ENCODE measurements at places on chromosomes 1 and 21.

DNA sequence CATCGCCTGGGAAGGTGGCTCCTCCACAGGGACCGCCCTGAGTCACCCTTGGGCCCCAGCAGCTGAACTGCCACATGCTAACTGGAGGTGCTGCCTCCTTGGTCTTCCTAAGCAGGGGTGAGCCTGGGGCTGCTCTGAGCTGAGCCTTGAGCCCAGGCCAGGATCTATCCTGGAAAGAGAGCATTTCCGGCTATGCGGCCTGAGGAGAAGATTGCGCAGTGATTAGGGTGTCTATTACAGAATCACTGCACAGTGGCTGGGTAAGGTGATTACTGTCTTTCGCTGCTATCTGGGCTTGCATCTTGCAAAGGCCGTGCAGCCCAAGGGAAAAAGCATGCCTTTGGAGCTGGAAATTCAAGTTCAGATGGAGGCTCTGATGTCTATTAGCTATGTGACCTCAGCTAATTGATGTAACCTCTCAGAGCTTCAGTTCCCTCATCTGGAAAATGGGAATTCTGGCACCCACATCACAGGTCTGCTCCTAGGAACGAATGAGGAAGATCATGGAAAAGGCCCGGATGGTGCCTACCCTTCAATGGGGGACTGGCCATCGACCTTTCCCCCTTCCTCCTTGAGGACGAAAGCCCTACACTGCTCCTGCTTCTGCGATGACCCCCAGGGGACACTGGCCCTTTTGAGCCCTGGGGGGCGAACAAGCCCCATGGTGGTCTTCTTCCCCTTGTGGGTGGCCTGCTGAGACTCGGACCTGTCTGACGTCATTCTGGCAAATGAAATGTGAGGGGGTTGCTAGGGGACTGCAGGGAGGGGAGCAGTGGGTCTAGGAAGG, 38.0 kb downstream of the GPR161 start:
- no peak for DNase-seq

- DNase-seq, result no peak
Measured at GRCh38 chr1:174623324-174624035, 175.7 kb downstream of the GPR52 start.

DNA sequence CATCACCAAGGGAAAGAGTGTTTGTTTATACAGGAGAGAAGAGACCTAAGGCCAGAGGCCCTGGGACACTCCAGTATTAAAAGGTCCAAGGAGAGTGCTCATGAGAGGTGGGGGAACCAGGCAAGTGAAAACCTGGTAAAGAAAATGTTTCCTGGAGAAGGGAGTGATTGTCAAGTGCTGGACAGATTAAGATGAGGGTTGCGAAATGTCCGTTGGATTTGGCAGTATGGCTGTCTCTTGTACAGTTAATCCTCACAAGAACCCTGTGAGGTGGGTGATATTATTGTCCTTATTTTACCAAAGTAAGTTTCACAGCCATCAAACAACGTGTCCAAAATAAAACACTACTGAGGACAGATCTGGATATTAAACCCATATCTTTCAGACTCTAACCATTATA, 44.2 kb downstream of the RPAP2 start:
- DNase-seq, result no peak

- no peak for DNase-seq
Measured at GRCh38 chr1:56561227-56562019, 17.9 kb downstream of the PLPP3 start.

DNA sequence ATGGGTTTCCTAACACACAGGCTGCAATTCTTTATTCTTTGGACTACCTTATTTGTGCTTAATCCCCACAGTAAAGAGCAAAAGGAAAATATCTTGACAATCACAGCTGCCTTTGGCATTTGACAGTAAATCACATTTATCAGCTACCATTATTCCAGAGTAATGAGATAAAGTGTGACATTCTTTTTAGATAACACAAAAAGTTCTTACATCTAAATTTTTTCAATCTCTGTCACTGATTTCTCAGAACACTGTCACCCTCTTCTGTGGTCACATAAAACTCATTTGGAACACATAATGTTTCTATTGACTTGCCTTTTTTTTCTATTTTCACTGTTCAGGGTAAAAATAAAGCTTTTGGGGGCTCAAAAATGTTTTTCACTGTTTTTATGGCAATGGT, 484.6 kb downstream of the LTN1 start:
- no peak for DNase-seq

DNA sequence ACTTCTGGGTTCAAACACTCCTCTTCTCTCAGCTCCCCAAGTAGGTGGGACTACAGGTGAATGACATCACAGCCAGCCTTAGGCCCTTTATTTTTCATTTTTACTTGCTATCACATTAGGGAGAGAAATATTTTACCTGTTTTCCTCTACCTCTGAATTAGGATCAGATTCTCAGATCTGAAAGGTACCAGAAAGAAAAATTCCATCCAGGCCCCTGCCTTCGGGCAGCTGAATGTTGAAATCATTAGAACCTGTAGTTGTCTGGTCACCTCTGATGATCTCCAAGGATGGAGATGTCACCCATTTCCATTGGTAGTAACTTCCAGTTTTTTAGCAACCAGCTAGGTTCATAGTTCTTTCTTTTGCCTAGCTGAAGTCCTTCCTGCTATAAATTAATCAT, 175.6 kb upstream of the TNR start:
- no peak for DNase-seq

DNA sequence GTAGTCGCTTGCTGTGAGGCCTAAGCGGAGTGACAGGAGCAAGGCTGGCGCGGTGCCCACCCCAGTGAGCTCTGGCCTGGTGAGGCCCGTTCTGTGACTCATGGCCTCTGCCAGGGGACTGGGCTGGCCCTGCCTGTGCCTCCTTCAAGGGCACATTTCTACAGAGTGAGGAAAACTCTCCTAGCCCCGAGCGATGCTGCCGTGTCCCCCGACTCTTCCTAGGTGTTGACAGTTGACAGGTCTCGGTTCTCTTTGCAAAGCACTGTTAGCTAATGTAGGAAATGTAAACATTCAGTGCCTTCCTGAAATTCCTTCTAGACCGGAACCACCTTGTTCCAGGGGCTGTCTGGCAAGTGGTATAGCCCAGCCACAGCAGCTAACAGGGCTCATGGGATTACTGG, 43.9 kb downstream of the ABCG1 start:
- peak; percentile 42 for DNase-seq

DNA sequence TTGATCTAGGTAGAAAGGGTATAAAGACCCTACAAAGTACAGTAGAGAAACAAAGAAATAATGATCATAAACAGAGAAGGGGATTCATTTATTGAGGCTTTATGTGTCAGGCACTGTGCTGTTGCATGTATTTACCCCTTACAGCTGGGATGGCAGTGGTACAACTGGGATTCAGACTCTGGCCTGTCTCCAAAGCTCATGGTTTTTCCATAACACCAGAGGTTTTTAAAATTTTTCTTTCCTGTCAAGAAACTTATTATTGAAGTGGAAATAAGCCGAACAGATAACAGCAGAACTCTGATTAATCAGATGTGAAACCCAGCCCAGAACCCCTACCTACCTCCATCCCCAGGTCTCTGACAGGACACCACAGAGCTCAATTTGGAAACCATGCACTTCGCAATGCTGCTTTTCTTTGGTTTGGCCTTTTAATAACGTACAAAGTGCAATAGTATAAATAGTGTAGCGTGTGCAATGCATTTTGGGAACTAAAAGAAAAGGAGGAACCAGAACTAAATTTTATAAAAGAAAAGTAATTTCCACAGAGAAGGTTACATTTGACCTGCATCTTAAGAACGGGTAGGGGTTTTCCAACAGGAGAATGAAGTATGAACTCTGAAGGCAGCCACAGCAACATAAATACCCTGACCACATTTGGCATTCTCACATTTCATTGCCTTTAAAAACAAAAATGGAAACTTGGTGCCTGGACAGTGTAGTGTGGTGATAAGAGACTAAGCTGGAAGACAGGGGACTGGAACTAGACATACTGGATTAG, 92.0 kb upstream of the S1PR1 start:
- no peak for DNase-seq

Data from Kasumi-1 (cell line).